ENCODE measurements at places on chromosomes 1 and 21. TPM values are rescaled to one million over a fixed set of nuclear protein-coding genes. Genes with fewer than 3 reads are reported as not detected.
A peak's percentile ranks its signal among the peaks of the same experiment; 100 is the strongest.

Gene OLFM3
- total RNA-seq = 0.56 TPM

Gene SGIP1
- total RNA-seq = 48.1 TPM

GRCh38 chr1:244210884-244211558 lies 159.9 kb downstream of the ZBTB18 start:
- peak; percentile 75 for DNase-seq

GRCh38 chr1:64598100-64598571 lies 128.2 kb downstream of the CACHD1 start:
- no peak for DNase-seq

DNA sequence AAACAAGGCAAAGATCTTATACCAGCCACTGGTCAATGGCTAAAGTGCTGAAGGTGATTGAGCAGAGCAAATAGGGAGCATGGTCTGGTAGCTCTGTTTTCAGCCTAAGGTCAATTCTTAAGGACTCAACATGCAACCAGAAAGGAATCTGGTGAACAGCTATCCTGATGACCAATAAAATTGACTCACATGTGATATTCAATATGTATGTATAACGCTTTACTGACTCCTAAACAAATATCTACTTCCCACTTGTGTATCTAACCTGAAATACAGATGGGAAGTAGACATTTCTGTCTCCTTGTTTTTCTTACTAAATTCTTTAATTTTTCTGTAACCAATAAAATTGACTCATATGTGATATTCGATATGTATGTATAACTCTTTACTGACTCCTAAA lies 24.9 kb upstream of the CTH start:
- DNase-seq = no peak

All from testis (tissue), 5 donors.